ENCODE measurements at places on chromosomes 13 and 19.

- DNase-seq, result no peak
Observed at GRCh38 chr19:3599776-3600187, 6.9 kb downstream of the TBXA2R start.

GRCh38 chr13:79802389-79803085 is 321.6 kb downstream of the NDFIP2 start:
- DNase-seq, result no peak

GRCh38 chr13:43725460-43725859 is 61.3 kb downstream of the ENOX1 start:
- no peak for DNase-seq

DNA sequence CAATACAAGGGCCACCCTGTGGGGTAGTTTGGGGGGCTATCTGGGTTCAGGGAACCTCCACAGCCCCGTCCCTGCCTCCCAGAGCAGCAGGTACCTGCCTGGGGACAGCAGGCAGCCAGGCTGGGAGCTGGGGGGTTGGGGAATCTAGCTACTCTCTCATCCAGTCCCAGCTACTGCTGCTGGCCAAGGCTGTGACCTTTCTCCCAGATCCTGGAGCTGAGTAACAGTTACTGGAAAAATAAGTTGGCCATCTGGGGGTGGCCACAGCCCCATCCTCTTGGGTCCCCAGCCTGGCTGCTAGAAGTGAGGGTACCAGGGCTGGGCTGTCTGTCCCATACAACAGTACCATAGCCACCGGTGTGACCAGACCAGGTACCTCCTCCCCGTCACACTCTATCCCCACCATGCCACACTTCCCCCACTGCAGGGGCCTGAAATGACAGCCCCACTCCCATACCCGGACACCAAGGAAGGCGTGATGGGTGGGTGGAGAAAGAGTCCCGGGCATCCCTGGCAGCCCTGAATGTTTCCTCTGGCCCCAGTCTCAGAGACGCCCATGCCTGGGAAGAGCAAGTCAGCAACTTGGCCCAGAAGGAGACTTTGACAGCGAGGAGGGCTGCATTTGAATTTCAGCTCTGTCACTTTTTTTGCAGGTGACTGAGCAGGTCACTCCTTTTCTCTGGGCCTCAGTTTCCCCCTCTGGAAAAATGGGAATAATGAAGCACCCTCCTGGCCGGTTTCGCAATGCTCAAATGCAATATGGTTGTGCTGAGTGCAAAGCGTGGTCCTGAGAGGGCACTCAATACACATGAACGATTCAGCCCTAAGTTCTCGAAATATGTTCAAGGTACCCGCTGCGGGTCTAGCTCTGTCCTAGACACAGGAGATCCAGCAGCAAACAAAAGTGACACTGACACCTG is 30.7 kb upstream of the NFIC start:
- no peak for DNase-seq

GRCh38 chr13:46665633-46666482 is 112.9 kb downstream of the LRCH1 start:
- no peak for DNase-seq

DNA sequence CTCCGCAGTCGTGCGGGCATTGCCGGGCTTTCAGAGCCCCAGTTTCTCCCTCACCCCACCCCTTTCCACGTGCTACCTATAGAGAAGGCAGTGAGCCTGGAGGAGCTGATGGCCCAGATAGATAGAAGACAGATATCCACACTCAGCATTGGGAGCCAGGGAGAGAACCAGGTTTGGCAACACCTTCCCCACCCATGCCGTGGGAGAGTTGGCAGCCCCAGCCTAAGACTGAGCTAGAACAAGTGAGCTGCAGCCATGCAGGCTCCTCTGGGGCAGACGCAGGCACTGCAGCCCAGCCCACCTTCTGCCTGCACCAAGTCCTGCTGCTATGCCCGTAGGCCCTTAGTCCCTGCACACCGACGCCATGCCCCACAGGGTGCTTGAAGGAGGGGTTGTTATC is 10.3 kb upstream of the KRTDAP start:
- DNase-seq, result no peak

DNA sequence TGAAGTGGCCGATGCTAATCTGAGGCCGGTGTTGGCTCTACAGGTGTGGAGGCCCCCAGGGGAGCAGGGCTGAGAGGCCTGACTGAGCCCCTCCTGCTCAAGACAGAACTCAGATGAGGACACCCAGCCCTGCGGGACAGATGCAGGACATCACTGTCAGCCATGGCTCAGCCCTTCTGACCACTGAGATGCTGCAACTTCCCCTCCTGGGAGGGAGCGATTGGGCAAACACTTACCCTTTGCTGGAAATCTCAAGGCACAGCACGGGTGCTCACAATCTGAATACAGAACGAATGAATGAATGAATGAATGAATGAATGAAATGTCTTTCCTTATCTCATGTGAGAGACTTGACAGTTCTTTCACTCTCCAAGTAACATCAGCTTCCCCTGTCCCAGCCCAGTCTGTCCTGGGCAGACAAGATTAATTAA is 3.5 kb upstream of the SIGLEC7 start:
- no peak for DNase-seq

- DNase-seq, result no peak
Observed at GRCh38 chr13:25992076-25992475, 59.7 kb downstream of the SHISA2 start.

GRCh38 chr13:41976476-41976875 is 15.6 kb upstream of the VWA8 start:
- DNase-seq, result no peak

GRCh38 chr19:18931316-18932162 is 9.5 kb downstream of the HOMER3 start:
- no peak for DNase-seq

GRCh38 chr19:13797870-13798269 is 2.6 kb downstream of the ZSWIM4 start:
- no peak for DNase-seq

GRCh38 chr13:45180713-45181601 is 19.9 kb downstream of the KCTD4 start:
- DNase-seq, result no peak

DNA sequence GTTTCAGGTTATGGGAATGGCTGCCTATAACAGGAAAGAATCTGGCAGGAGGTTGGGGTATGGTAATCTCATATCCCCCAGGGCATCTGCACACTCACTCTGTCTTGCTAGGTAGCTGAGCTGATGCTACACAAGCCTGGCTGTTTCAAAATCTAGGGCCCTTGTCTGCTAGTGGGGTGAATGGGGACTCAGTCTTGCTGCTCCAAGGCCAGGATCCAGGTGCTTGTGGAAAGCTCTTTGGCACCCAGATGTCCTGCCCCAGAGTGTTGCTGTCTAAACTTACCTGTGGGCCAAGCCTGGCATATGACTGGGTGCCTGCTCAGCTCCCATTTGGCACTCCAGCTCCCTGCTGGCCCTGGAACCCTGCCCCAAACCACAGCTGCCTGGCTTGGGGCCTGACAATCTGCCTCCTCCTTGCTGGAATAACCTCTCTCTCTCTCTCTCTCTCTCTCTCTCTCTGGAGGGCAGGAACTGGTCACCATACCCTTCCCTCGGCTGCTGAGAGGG is 158.1 kb upstream of the TSC22D1 start:
- DNase-seq, result no peak

DNA sequence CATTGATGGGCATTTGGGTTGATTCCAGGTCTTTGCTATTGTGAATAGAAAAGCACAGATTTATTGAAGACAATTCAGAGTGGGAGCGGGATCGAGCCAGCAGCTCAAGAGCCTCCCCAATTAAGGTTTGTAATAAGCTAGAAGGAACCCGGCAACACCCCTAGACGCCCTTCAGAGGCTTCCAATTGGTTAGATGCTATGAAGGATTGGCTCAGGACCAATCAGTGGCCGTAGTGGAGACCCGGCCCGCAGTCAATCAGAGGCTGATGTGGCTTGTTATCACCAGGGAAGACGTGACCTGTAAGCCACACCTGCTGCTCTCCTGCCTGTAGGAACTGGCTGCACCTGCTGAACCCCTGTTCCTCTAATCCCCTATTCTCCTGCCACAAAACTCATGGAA is 14.6 kb downstream of the SIGLEC11 start:
- DNase-seq, result no peak

DNA sequence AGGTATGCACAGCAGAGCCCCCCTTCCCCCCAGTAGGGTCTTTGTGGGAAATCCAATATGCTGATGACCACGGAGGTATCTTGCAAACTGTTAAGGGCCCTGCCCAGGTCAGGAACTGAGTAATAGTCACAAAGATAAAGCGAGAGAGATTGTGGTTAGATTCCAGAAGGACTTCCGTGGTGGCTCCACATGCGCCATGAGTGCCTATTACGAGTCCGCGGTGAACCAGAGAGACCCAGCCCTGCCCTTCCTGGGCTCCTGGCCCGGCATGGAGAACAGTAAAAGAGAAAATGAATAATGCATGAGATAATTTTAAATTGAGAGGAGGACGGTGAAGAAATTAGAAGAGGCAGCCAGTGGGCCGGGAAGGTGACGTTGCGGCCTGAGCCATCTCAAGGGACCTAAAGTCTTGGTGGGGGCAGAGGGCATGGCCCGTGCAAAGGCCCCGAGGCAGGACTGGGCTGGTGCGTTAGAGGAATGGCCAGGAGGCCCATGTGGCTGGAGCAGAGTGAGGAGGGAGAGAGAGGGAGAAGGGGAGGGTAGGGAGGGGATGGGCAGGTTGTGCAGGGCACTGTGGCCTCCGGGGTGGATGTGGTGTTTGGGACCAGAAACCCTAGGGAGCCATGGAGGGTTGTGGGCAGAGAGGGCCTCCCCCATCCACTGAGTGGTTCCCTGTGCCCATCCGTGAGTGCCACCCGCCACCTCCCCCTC is 46.6 kb upstream of the NFIC start:
- DNase-seq, result no peak

DNA sequence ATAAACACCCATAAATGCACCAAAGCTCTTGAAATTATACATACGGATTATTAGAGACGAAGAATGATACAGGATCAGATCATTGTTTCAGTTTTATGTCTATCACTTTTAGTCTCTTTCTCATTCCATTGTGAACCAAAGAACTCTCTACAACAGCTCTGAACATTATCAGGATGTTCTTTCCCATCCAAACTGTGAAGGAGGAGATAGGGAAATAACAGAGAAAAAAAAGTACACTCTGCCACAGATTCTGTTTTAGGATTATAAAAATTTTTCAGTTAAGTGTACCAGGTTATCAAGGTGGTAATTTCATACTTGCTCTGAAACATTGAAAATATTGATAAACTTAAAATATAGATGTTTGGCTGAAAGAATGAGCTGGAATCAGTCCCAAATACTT is 270.9 kb downstream of the MZT1 start:
- DNase-seq, result no peak

DNA sequence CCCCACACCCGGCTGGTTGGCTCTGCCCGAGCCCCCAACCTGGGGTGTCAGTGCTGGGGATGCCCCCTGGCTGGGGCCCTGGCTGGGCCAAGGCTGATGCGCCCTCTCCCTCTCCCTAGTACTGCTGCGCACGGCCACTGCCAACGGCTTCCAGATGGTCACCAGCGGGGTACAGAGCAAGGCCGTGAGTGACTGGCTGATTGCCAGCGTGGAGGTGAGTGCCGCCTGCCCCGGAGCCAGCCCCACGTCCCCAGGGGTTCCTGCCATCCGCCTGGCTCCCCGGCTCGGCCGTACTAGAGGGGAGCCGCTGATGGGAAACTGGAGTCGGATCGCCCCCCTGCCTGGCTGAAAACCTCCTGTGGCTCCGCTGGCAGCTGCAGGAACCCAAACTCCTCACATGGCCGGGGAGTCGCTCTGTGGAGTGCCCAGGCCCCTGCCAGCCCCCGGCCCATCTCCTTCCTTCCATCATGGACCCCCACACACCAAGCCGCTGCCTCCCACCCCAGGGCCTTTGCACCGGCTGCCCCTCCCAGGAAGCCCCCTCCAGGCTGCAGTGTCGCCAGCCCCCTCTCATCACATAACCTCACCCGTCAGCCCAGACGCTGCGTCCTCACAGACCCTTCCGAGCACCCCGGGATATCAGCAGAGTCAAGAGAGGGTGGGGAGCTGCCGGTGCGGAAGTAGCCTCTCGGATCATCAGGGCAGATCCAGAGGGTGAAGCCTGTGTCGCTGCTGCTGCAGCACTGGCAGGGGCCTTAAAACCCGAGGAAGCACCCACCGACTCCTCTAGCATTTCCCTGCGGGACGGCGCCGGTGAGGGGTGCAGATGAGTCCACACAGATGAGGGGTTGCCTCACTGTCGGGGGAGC is 10.6 kb downstream of the NCLN start:
- DNase-seq, result no peak

DNA sequence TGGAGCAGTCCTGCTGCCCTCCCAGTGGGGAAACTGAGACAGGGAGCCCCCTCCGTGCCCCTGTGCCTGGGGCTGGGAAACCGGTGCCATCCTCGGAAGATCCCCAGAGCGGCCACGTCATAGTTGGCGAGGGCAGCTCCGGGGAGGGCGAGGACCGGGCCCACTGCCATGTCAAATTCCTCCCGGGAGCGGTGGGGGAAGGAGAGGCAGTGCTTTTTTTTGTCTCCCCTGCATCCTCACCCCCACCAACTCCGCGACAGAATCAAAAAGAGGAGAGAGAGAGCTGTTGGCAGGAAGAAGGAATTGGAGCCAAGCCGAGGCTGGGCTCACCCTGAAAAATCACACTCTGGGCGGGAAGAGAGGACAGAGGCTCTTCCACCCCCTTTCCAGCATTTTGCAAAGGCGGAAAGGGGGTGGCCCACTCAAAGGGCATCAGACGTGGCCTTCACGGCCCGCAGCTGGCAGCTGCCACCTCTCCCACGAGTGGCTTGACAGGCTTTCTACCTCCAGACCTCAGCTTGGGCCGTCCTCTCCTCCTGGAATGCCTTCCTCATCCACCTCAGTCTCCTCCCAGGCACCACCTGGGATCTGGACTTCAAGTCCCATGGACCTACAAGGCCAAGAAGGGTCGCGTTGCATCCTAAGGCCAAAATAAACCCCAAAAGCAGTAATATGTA is 19.6 kb upstream of the NFIC start:
- no peak for DNase-seq

GRCh38 chr19:41001243-41001971 is 10.3 kb downstream of the CYP2B6 start:
- no peak for DNase-seq

- no peak for DNase-seq
Observed at GRCh38 chr19:1094655-1094977, 559 bp downstream of the POLR2E start.

DNA sequence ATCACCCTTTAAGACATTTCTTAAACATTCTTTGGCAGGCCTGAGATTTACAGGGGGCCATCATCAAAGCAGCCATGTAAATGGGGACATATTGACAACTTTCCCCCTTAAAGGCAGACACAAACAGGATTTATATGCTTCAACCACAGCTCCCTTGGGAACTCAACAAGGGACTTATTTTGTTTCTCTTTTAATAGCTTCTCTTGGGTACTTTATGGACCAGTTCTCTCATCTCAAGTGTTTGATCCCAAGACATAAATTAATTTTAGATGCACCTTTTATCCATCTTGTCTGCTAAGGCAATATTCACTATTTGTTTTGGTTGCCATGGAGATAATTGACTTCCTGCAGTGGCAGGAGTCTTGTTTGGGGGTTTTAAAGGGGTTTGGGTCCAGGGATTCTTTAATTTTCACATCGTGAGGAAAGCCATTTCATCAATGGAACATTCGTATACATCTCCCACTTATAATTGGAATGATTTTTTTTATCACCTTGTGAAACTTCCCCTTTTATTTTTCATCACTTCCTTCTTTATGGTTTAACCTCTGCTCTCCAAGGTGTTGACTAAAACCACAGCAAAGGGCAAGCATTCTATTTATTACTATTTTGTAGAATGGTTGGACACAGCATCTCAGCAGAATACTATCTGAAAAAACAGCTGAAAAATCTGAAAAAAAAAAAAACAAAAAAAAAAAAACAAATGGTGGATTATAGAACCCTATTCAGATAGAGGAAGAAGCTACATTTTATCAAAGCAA is 726.0 kb downstream of the DIAPH3 start:
- no peak for DNase-seq

- no peak for DNase-seq
Observed at GRCh38 chr19:37986048-37986750, 79.2 kb downstream of the SIPA1L3 start.

All from SW 1271 (cell line).